Forelimb muscle (tissue), 1 donor: ENCODE measurements at places on chromosomes 2 and 18. TPM values are rescaled to one million over a fixed set of nuclear protein-coding genes. Genes with fewer than 3 reads are reported as not detected.

GRCh38 chr18:14189858-14190257 is 57.6 kb upstream of the ZNF519 start:
- no peak for DNase-seq

GRCh38 chr2:135186054-135186453 is 134.0 kb downstream of the RAB3GAP1 start:
- DNase-seq: no peak

ZNF804A gene
- polyA plus RNA-seq: 0.13 TPM

DNA sequence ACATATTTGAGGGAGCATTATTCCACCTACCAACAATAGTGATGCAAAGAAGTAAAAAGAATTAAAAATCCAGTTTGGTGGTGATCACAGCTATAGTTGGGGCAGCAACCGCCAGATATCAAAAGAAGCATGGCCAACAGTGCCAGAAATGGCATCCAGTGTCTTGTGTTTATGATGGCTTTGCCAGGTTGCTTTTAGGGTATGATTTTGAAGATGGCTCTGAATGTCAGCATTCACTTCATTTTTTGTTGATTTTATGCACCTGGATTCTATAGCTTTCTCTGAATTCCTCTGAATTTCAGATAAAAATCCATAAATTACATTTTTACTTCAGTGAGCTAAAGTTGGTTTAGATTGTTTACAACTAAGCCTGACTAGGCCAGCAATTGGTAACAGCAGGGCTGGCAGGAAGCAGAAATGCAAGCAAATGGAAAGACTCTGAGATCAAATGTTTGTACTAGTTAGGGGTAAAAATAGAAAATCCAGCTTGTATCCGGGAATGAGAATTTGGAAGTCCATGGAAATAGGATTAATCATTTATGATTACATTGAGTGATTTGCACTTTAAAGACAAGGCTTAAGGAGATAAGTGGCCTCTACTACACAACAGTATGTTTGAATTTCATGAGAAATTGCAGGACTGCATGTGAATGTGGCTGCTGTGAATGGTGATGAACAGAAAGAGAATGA is 40.4 kb downstream of the COL3A1 start:
- no peak for DNase-seq

GRCh38 chr18:56089612-56090258 is 501.7 kb upstream of the TCF4 start:
- no peak for DNase-seq

GRCh38 chr2:225103737-225104141 is 61.5 kb upstream of the DOCK10 start:
- no peak for DNase-seq
